ENCODE measurements at places on chromosomes 4 and X.
A peak's percentile ranks its signal among the peaks of the same experiment; 100 is the strongest.

DNA sequence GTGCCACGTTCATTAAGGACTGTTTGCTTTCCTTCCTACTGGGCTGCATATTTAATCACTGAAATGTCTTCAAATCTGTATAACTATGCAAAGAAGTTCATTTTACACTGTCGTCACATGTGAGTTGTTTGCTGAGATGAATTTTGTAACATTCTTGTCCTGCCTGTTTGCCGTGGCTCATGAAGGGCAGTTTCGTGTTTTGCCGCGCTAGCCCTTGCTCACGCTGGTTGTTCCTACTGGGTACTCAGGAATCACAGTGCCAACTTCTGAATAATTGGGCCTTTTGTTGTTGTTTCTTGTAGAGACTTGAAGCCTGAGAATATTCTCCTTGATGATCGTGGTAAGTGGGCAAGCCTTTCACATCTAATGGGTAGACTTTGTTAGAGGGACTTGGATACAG lies 52.2 kb downstream of the HTT-AS start:
- peak; percentile 31 for DNase-seq

DNA sequence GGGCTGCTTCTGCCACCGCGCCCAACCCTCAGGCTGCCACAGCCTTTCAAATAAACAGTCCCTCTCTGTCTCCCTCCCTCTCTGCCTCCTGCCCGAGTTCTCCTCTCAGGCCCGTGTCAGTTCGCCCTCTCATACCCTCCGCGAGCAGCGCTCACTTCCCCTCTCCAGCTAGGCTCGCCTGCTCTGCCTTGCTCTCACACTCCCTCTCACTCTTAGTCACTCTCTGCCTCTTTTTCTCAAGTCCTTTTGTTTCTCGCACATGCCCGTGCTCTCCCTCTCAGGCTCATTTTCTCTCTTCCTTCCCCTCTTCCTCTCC lies 3.2 kb downstream of the EFNB1 start:
- DNase-seq: peak; percentile 58

GRCh38 chrX:9151772-9152307 lies 117.9 kb upstream of the FAM9B start:
- no peak for DNase-seq

DNA sequence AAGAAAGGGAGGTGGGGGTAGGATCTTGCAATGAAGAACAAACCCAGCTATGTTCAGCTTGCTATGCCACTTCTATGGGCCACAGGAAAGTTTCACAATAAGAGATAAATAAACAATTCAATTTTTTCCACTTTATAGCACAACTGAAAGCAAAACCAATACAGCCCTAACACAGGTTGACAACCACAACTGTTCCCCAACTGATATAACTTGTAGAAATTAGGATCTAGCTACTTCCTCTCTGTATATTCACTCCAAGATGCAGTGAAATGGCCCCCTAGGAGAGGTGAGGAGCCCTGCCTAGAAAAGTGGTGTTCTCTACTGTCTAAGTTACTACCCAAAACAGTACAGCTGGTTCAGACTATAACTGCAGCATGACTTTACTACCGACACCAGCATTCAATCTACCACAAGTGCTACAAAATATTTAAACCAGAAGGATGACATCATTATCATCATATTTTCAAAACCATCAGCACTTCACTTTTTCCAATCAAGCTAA lies 77.0 kb downstream of the FBXW7 start:
- DNase-seq: no peak

- no peak for DNase-seq
These were observed 107.0 kb downstream of the PCDH18 start for GRCh38 chr4:137425281-137425680.

GRCh38 chr4:55386073-55386472 lies 9.7 kb upstream of the TMEM165 start:
- DNase-seq: peak; percentile 25

DNA sequence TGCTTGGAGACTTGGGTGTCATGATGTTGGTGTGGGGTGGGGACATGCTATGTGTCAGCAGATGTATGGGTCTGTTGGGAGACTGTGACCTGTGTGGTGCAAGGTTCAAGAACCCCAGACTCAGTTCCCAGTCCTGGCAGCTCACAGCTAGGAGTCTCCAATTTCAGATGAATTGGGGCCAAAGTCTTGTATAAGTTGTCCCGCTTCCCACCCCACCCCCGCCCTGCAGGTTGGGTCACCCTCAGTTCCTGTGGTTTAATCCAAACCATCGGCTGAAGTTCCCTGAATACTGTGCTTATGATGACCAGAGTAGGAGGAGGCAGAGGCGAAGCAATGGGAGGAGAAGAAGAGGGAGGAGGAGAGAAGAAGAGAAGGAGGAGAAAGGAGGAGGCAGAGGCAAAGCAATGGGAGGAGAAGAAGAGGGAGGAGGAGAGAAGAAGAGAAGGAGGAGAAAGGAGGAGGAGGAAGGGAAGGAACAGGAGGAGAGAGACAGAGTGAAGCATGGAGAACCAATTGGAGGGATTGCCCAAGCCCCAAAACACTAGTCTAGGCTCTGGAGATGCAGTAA lies 112.6 kb downstream of the EFNB1 start:
- no peak for DNase-seq

GRCh38 chr4:73727685-73728084 lies 12.7 kb upstream of the CXCL8 start:
- DNase-seq: no peak

GRCh38 chrX:619451-619811 lies 11.2 kb upstream of the SHOX start:
- DNase-seq: no peak

GRCh38 chr4:145656156-145656555 lies 23.8 kb upstream of the C4orf51 start:
- DNase-seq: no peak

DNA sequence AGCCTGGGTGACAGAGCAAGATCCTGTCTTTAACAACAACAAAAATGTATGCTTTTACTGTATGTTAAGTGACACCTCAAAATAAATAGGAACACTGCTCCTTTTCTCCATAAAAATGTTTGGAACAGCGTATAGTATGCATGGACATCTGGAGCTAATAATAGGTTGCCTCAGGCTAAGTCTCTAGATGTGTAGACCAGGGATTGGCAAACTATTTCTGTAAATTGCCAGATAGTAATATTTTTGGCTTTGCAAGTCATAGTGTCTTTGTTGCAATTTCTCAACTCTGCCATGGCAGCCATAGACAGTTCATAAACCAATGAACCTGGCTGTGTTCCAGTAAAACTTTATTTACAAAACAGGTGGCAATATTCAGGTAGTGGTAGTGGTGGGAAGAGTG lies 76.6 kb upstream of the CBLL2 start:
- DNase-seq: no peak

DNA sequence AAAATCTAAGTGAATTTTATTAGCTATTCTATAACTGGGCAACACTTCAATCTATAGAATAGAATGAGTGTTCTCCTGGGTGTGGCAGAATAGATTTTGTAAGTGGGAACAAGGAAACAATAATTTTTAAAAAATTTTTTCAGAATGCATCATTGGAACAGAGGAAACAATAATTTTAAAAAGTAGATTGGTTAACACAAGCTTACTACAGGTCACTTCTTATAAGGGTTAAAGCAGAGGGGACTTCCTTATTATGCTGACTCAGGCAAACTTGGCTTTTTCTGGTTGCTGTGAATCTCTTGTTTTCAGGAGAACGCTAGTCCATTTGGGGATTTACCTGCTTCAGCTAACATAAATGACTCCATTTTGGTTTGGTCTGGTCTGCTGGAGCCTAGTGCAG lies 52.5 kb downstream of the HOPX start:
- DNase-seq: no peak

GRCh38 chr4:39043058-39043860 lies 11.1 kb upstream of the TMEM156 start:
- peak; percentile 28 for DNase-seq

DNA sequence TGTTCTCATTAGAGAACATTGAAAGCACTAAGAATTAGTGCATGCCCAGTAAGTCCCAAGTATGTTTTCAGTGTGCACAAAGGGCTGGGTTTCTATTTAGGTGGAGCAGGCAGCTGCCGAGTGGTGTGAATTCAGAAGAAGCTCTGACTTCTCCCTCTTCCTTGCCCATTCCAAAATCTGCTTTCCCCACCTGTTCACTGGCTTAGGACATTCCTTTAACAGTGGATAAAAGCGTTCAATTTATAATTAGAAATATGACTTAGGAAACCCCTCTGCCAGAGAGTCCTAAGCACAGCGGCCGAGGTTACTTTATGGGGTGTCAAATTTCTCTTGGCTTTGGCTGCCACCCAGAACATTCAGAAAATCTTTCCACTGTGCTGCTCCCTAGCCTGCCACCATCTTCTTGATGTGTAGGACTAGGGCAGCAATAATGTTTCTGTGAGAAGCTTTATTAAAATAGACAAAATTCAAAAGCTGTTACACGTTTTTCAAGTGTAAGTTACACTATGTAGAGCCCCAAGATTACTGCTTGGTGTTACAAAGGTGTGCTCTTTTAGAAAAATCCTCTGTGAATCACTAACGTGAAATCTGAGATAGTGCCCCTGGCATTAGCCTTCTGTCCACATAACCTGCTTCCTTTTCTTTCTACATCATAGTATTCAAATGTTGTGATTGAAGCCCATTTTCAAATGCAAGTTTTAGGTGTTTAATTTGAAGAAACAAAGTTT lies 191.6 kb upstream of the ANKRD50 start:
- peak; percentile 53 for DNase-seq

GRCh38 chr4:103496800-103497199 lies 223.0 kb downstream of the TACR3 start:
- DNase-seq: no peak

GRCh38 chr4:37685161-37685822 lies 884 bp downstream of the RELL1 start:
- DNase-seq: peak; percentile 30

GRCh38 chrX:68431836-68432235 lies 1.5 kb downstream of the OPHN1 start:
- DNase-seq: no peak

GRCh38 chr4:18735740-18736268 lies 714.2 kb upstream of the LCORL start:
- DNase-seq: no peak

DNA sequence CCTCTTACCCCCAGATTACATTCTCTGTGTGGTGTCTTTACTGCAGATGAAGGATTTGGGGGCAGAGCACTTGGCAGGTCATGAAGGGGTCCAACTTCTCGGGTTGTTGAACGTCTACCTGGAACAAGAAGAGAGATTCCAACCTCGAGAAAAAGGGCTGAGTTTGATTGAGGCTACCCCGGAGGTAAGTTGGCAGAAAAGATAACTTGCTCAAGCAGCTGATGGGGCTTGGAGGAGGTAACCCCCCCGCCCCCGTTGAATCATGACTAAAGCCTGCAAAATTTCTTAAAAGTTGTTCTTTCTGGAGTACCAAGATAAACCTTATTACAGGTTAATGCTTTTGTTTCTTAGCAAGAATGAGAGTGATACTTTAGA lies 1.5 kb downstream of the CCNG2 start:
- DNase-seq: no peak

DNA sequence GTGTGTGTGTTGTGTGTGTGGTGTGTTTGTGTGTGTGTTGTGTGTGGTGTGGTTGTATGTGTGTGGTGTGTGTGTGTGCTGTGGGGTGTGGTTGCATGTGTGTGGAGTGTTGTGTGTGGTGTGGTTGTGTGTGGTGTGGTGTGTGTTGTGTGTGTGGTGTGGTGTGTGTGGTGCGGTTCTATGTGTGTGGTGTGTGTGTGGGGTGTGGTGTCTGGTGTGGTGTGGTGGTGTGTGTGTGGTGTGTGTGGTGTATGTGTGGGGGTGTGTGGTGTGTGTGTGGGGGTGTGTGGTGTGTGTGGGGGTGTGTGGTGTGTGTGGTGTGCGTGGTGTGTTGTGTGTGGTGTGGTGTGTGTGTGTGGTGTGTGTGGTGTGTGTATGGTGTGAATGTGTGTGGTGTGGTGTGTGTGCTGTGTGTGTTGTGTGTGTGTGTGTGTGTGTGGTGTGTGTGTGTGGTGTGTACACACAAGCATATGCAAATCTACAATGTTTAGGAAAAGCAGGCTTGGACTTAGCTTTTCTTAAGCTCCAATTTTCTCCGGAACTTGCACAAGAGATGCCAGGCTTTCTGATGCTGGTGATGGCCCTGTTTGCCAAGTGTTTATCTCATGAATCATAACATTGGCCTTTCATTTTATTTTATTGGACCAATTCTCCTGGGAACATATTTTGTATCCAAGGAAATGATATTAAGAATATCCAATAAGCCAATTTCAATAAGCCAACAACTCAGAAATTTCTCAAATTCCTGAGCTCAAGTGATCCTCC lies 148.7 kb downstream of the SPATA18 start:
- peak; percentile 20 for DNase-seq

DNA sequence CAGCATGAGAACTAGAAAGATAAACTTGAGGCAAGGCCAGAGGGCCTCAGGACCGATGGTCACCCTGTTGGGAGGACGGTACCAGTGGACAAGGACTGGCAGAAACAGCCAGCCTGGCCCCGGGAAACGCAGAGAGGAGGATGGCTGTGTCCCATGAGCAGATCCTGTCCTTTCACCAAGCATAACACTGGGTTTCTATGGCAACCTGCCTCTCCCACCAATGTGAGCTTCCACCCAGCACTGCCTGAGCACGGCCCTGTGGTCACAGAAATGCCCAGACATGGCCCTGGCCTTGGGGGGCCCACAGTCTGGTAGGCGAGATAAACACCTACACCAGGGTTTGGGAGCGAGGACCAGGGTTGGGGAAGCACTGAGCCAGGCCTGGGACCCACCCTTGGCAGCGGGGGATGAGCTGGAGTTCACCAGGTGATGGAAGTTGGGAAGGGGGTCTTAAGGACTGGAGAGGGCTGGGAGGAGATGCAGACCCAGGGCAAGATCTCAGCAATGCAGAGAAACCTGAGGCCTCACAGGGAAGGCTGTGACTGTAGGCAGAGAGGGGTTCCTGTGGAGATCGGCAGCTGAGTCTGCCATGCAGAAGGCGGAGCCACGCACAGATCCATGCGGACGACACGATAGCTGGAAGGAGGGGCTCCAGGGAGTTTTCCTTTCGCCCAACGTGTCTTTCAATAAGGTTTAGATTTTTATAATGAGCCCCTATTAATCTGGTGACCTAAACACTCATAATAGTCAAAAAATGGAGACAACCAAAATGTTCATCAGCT lies 32.7 kb upstream of the CRMP1 start:
- DNase-seq: no peak

DNA sequence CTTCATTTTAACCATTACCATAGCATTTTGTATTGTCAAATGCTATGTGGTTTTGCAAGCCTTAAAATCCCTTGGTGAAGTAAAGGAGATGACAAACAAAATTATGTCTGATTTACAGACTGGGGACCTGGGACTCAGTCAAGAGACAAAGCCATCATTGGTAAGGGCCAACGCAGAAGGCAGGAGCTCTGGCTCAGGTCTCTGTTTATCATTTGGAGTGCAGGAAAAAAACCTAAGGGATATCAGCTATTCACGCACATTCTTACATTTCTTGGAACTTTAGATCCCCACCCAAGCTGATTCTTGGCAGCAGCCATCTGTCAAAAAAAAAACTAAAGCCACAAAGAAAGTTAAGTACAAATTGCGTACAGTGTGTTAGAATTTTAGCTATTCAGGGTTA lies 731.9 kb downstream of the STPG2 start:
- DNase-seq: no peak

- no peak for DNase-seq
These were observed 95.6 kb downstream of the REPS2 start for GRCh38 chrX:17042037-17042436.

GRCh38 chr4:74555231-74555630 lies 110.3 kb downstream of the AREG start:
- DNase-seq: peak; percentile 84

GRCh38 chrX:1589356-1590130 lies 1.9 kb upstream of the AKAP17A start:
- DNase-seq: no peak

Measured in mammary epithelial cell (primary cell).